ENCODE measurements at places on chromosomes 4 and X.
A peak's percentile ranks its signal among the peaks of the same experiment; 100 is the strongest.

DNA sequence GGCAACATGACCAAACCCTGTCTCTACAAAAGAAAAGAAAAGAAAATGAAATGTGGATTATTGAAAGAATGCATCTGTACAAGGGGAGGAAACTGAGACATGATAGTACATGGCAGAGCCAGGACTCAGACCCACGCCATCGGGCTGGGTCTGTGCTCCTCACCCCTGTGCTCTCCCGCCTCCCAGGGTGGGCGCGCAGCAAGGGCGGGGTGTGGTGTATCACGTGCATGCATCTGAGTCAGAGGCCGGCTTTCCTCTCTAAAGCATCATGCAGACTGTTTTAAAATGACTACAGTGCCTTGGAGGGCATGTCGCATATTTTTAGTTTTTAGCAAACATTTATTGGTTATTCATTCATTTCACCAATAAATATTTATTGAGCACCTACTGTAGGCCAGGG, 47.8 kb downstream of the HTT-AS start:
- DNase-seq, result no peak

GRCh38 chr4:76691807-76692582, 205.9 kb downstream of the SOWAHB start:
- DNase-seq, result no peak

- peak; percentile 64 for DNase-seq
These were observed 38.9 kb downstream of the STARD8 start for GRCh38 chrX:68686097-68686977.

DNA sequence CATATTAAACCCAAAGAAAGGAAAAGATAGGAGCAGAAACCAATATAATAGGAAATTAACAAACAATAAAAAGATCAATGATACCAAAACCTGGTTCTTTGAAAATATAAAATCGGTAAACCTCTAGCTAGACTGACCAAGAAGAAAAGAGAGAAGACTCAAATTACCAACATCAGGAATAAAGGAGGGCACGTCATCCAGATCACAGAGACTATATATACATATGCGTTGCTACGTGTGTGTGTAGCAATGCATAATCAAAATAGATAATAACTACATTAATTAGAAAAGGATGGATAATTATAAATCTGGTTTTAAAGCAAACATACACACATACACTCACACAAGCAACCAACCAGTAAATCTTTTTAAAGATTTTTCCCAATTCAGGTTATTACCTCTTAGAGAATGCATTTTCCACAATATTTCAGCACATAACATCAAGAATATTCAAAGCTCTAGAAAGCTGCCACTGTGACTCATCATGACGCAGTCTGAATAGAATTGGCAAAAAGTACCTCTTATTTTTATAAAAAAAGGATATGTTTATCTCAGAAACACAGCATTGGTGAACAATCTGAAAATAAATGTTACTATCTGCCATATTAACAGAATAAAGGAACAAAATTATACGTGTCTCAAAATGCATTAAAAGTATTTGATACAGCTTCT, 41.4 kb upstream of the USP9X start:
- DNase-seq, result no peak

- DNase-seq, result no peak
These were observed 47.5 kb upstream of the RAP2C start for GRCh38 chrX:132266583-132267355.

- no peak for DNase-seq
These were observed 8.5 kb upstream of the KLHL34 start for GRCh38 chrX:21666679-21667078.
